ENCODE measurements at places on chromosomes 4 and X.

DNA sequence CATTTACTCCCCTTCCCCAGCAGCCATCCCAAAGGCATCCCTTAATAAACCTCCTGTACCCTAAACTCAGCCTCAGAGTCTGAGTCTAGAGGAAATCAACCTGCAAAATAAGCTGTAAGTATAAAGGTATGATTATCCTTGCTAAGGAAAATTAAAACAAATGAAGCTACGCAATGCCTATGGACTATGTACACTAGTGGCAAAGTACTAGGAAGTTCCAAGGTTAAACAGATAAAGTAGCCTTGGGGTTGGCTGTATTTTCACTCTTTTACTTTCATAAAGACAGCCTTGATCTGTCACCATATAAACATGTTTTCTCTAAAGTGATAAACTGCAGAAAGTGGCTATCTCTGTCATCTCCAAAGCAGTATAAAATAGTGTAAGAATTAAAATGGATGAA is 35.9 kb downstream of the MAP3K15 start:
- no peak for DNase-seq

DNA sequence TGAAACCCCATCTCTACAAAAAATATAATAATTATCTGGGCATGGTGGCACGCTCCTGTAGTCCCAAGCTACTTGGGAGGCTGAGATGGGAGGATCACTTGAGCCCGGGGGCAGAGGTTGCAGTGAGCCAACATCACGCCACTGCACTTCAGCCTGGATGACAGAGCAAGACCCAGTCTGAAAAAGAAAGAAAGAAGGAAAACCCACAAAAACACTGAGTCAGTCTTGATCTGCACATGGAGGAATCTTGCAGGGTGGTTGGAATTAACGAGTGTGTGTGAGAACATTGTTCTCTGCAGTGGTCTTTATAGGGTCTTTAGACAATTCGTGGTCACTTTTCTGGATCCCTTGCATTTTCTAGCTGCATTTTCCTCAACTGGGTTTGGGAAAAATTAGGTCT is 23.2 kb downstream of the ADD1 start:
- DNase-seq, result no peak

GRCh38 chr4:74057588-74057987 is 19.1 kb upstream of the CXCL3 start:
- DNase-seq, result no peak

DNA sequence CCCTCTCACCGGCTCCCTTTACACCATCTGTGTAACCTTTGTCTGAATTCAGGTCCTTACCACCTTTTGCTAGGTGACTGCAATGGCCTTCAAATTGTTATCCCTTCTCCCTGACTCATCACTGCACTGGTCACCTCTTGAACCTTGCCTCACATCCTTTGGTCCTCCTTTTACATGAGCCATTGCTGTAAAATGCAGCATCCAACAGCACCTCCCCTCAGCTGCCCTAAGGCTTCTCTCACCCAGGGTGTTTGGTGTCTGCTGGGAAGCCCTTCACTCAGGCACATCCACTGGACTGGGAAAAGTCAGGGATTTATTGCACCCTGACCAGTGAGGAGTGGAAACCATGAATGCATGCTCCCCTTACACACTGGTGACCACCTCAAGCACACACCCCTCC is 192.5 kb upstream of the GATB start:
- DNase-seq, result no peak

DNA sequence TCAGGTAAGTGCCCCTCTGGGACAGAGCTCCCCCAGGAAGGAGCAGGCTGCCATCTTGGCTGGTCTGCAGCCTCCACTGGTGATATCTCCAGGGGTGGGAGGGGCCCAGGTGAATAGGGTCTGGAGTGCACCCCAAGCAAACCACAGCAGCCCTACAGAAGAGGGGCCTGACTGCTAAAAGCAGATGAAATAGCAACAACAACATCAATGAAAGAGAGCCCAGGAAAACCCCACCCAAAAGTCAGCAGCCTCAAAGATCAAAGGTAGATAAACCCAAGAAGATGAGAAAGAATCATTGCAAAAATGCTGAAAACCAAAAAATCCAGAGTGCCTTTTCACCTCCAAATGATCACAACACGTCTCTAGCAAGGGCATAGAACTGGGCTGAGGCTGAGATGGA is 92.5 kb upstream of the PAGE3 start:
- DNase-seq, result no peak

- no peak for DNase-seq
Measured at GRCh38 chrX:99973572-99974226, 436.4 kb downstream of the PCDH19 start.

DNA sequence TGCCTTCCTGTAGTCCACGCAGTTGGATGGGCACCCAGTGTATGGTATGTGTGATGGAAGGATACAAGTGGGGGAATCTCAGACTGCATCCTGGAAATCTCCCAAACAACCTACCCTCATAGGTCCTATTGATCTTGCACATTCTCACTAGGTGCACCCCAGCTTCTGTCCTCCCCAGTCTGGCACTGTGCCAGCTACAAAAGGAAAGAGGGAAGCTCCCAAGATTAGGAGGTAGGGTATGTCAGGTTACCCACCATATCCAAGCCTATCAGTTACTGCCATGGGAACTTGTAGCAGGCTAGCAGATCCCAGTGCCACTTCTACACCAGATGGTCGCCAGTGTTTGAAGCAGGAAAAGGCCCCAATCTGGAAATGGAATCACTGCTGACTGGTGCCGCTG is 11.6 kb downstream of the TBX22 start:
- DNase-seq, result no peak

DNA sequence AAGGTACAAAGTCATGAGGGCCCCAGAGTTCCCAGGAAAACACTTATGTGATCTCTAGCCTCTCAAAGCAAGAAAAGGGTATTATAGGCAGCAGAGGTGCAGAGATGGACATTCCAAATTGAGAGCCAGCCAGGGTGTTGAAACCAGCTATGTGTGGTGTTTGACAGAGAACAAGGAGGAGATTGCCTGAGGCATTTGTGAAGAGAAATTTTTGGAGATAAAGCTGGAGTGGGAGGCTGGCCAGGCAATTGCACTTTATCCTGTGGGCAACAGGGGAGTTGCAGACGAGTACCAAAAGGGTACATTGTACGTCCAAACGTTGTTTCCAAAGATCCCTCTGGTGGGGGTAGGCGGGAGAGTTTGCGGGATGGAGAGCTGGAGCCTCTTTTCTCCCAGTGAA is 2.5 kb upstream of the GABRE start:
- no peak for DNase-seq

DNA sequence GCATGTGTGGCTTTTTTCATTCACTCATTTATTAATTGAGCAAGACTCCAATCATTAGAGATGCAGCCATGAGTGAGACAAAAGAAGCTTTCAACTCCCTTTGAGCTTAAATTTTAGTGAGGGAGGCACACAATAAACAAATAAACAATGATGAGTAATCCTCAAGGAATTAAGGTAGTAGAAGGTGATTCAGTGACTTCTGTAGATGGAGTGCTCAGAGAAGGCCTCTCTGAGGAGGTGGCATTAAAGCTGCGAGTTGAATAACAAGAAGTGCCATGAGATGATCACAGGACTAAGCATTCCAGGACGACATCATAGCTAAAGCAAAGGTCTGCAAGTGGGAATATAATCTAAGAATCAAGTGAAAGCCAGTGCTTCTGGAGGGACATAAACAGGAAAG is 77.6 kb downstream of the NWD2 start:
- no peak for DNase-seq

DNA sequence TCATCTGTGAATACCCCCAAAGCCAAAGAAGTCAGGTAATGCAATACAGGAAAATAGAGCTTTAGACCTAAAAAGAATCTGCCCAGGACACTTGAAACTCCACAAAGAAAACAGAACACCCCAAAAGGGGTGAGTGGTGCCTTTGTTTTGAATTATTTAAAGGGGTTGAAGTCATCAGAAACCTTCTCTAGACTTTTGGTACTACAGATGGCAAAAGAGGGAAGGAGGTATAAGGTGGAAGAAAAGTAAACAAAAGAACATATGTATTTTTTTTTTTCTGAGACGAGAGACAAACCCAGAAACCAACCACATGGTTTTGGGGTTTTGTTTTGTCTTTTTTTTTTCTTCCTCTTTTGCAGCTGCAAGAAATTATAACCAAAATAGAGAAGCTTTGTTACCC is 1477.8 kb downstream of the C4orf33 start:
- no peak for DNase-seq

DNA sequence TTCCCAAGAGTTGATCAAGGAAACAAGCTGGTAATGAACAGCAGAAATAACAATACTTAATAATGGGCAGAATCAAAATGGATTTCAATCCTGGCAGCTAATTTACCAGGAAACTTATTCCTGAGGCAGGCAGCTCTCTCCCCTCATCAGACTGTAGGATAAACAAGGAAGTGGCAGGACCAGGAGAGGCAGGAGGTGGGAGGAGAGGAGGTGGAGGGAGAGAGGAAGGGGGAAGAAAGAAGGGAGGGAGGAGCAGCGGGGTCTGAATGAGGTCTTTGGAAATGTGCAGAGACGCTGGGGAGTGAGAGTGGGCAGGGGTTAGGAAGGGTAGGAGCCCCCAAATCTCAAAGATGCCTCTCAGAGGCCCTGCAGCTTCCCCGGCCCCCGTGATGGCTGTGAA is 231.5 kb downstream of the BCOR start:
- no peak for DNase-seq

DNA sequence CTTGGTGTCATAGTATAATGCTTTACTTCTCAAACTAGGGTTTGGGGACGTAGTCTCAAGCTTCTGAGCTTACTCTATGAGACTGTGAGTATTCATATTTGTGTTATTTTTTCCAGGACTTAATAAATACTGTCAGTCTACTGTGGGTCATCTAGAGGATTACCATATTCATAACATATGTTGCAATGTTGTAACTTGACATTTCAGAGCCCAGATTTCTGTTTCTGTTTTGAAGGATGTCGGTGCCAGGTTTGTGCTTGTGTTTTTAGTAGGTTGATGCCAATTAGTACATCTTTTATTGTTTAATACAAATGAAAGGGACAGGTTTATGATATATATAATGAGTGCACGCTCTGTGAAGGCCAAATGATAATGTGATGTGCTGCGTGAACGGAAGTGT is 69.6 kb downstream of the SPANXN4 start:
- DNase-seq, result no peak

DNA sequence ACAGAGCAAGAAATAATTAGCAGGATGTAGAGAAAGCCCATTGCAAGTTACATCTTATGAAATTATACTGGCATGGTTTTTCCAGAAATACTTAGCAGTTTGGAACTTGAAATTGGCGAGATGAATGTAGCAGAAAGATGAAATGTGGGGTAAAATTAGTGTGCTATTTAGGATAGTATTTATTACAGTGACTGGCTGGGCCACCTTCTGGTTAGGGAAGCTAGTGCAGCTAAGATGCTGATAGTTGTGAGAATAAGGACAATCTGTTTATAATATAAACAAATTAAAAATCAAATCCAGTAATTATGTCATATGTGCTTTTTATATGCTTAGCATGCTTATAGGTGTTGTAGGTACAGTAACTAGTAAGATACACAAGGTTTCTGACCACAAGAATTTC is 74.8 kb downstream of the IL15 start:
- DNase-seq, result no peak
